ENCODE measurements at places on chromosomes 2 and 18.
A peak's percentile ranks its signal among the peaks of the same experiment; 100 is the strongest.

DNA sequence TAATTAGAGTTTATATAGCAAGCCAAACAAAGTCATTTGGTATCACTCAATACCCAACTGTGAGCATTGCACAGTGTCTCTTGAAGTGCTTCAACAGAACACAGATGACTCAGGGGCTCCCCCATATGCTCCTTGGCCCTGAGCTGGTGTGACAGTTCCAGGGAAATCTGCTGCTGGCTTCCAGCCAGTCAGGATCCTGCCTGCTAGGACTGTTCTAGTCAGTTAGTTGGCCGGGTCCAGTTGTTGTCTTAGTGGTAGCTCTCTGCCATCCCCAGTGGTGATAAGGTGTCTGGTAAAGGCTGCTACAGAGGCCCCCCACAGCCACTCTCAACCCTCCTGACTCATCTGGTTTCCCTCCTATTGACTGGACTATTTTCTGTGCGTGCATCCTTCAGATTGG is 100.3 kb downstream of the IRS1 start:
- peak; percentile 78 for DNase-seq

- DNase-seq, result peak; percentile 97
These were observed at the start of gene NDUFV2 for GRCh38 chr18:9102508-9103375. TSS of gene NDUFV2 (plus strand) at chr18:9102699. CDS start at chr18:9102744, 45 bp downstream.

DNA sequence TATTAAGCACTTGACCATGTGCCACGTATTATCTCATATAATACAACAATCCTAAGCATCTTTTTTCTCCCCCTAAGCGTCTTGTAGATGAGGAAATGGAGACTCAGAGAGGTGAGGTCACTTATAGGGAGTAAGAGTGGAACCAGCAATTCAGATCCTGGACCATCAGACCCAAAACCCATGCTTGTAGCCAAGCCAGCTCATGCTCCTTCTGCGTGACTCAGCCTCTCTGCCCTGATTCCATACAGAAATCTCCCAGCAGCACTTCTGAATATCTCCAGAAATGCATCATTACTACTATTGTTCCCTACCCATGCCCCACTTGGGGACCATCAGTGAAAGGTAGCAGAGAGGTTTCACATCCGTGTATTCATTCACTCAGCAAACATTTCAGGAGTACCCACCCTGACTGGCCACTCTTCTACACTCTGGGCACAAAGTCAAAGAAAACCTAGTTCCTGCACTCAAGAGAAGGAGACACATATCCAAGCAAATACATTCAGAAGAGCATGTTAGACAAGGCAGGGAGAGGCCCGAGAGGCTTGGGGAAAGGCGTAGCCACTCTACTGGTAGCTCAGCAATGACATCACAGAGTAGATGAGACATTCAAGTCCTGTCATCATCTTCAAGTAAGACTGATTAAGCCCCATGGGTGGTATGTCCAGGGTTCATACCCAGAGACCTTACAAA is 141.9 kb downstream of the MTCL1 start:
- DNase-seq, result peak; percentile 39

- DNase-seq, result no peak
These were observed 38.7 kb downstream of the SLC4A5 start for GRCh38 chr2:74304332-74305148.

DNA sequence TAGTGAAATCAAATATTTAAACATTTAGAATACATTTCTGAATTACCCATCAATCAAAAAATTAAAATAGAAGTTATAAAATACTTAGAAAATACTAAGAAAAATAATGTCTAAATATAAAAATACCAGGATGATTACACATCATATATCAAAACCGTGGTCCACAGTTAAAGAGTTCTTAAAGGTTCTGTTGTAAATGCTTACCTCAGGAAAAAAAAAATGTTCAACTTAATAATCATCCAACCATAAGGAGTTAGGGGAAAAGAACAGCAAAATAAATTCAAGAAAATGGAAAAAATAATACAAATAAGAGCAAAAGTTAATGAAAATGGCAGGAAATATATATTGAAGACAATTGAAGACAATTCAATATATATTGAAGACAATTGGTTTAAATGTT is 43.2 kb downstream of the PDE11A start:
- DNase-seq, result no peak

DNA sequence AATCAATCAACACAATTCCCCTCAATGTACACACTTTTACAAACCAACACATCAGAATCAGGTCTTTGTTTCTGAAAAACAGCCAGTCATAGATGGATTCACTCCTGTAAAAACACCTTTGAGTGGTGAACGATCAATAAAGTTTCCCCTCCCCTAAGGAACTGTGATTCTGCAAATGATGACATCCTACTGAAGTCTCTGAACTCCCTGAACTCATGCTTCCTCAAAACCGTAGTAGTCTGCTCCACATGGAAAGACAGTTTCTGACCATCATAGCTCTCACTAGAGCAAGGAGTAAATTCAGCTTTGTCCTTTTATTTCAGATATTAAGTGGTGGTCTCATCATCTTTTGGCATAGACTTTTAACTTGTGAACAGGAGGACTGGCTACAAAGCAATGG is 43.5 kb upstream of the ACTR3 start:
- no peak for DNase-seq

- DNase-seq, result no peak
These were observed 31.4 kb downstream of the LGALSL start for GRCh38 chr2:64485331-64485730.

DNA sequence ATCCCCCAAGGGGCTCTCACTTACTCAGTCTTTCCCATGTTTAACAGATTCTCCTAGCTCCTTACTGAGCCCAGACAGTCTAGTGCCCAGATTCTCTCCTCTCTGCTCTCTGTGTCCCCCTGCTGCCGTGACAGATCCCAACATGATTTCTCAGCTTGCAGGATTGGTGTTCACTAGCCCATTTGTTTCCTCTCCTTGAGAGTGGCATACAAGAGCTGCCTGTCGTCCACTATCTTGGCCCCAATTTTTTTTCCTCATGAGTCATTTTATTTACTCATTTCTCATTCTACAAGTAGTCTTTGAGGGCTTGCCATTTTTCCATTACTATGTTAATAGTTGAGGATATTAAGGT is 199.9 kb upstream of the FN1 start:
- DNase-seq, result peak; percentile 59

DNA sequence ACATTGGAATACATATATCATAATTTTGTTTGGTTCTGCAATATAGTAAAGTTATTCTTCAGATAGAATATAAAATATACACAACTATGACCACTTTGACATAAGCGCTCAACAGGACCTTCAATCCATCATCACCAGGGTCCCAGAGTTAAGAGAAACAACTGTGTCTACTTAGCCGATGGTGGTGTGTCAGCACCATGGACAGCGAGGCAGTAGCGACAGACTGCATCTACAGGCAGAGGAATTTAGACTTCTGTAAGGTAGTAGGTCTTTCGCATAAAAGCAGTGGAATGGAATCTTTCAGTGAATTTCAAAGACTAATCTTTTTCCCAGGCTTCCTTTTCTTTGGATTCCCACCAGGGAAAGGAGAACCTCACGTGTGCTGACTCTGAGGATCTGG is 20.5 kb upstream of the LRPPRC start:
- peak; percentile 53 for DNase-seq

GRCh38 chr2:137511526-137511925 is 452.7 kb upstream of the HNMT start:
- no peak for DNase-seq

DNA sequence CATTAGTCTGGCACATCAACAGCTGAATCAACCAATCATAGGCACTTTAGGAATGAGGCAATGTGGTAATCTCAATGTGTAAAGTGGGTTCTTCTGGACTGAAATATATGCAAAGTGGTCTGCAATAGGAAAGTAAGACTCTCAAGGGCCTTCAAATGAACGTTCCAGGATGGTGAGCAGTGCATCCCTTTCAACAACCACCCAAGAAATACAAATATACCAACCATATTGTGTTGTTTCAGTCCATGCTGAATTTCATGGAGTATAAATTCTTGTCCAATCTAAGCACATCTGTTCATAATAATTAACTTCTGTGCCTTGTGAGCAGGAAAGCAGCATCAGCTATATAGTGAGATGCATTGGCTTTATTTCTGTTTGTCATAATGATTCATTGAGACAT is 556.2 kb downstream of the THSD7B start:
- no peak for DNase-seq

DNA sequence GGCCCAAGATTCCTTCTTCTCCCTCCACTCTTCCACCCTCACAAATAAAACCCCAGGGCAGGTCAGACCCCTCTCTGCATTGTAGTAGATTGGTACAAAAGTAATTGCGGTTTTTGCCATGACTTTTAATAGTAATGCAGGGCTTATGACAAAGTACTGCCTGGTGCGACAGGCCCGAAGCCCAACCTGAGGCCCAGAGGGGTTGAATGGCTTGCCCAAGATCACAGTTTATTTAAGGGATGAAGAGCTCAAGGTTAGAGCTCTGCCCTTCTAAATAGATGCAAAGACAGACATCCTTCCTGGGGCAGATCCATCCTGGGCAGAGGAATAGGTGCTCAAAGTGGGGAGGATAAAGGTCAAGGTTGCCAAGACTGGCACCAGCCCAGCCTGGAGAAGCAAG is 899 bp upstream of the PSTPIP2 start:
- DNase-seq, result no peak

DNA sequence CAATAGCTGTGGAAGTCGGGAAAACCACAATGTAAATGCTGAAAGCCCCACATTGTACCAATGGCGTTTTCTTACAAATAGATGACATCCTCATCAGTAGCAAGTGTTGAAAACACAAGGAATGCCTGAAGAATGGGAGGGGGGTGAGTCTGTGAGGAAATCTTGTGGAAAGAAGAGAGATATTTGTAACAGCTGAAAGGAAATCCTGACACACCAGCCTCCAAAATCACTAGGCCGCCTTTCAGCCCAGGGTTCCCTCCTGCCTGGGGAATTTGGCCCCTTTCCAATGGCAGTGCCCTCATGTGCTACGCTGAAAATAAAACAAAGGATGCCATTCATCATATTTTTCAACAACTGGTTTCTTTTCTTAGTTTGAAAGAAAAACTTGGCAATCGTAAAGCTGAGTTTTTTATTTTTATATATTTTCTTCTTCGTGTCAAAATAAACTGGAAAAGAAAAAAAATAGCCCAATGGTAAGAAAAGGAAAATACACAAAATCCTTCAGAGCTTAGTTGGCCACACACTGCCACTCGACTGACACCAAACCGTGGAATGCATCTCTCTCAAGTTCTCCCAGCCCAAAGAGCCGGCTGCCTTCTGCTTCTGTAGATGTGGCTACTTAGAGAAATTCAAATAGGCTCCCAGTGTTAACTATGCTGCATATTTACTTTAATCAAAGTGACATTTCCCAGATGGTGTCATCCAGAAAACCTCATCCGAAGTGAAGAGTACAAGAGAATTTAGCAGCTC is 52.0 kb downstream of the FTCDNL1 start:
- peak; percentile 9 for DNase-seq

DNA sequence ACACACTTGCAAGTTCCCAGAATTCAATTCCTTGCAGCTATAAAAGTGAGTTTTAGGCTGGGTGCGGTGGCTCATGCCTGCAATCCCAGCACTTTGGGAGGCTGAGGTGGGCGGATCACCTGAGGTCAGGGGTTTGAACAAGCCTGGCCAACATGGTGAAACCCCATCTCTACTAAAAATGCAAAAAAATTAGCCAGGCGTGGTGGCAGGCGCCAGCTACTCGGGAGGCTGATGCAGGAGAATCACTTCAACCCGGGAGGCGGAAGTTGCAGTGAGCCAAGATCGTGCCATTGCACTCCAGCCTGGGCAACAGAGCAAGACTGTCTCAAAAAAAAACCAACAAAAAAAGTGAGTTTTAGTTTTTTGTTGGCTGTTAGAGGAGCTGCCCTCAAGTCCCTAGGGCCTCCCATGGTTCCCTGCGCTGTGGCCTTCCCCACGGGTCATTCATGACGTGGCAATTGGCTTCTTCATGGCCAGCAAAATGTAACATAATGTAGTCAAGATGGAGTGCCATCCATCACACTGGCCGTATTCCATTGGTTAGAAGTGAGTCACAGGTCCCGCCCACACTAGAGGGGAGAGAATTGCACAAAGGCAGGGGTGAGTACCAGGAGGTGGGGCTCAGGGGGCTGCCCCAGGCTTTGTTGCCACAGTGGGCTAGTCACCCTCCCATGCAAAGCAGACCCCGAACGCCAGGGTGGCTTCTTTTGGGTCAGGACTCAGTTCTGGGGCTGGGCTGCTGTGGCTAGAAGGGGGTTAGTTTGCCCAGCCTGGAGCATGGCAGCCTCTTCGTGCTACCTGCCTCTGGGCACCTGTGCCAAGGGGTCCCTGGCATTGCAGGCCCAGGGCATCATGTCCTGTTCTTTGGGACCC is 37.7 kb upstream of the INHBB start:
- no peak for DNase-seq

GRCh38 chr2:222738809-222739208 is 67.4 kb downstream of the MOGAT1 start:
- no peak for DNase-seq

GRCh38 chr2:157471078-157471477 is 27.2 kb upstream of the CYTIP start:
- no peak for DNase-seq

DNA sequence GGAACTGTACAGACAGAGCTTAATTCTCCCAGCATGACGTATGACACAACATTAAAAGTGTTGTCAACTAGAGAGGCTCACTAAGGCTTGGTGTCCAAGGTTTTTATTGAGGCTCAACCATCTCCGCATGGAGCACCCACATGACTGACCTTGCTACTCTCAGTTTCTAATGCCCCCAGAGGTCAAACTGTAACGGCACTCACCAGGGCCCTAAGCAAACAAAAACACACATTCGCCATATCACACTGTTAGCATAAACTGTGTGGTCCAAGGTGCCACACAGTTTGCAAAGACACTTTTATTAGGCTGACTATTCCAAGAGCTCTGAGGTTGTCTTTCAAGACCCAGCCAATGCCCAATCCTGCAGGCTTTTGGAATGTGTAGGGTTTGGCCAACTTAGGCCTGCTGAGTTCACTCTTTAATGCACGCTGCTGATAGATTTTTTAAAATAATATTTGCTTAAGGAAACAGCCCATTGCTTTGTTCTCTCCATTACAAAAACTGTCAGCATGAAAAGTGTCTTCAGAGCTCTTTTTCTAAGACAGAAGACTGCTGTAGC is 114.9 kb downstream of the DSC3 start:
- DNase-seq, result no peak

DNA sequence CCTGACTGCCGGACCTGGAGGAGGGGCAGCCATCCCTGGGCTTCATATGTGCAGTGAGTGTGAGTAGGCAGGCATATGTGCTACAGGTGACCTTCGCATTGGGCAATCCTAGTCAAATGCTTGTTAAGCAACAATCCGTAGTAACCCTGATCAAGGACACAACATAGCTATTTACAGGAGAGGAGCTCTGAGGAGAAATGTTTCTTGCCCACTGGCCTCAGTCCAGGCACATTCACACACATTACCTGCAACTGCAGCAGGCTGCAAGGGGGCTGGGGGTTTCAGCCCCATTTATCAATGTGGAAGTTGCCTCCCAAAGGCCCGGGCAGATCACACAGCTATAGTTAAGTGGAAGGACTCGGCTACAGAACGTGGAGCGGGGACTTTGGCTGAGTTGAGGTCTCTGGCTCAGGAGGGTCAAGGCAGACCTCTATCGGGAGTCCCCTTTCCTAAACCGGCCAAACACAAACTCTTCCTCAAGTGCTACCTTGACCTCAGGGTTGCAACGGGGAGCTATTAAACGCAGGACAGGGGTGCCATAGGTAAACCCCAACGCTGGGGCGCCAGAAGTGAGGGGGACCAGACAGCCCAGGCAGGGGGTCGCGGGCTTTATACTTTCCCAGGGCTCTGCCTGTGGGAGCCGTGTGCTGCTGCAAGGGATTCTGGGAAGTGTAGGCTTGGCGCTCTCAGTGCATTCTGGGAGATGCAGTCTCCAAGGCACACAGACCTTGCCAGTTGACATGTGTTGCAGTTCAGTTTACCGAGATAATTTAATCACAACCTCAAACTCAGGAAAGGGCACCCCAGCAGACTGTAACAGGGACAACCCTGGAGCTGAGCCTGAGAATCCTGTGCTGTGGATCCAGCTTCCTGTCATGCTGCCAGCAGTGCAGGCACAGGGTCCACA is 9.4 kb downstream of the KHK start:
- DNase-seq, result peak; percentile 44
